Colonic mucosa (tissue), 4 donors: ENCODE measurements at places on chromosomes 16 and 17.

DNA sequence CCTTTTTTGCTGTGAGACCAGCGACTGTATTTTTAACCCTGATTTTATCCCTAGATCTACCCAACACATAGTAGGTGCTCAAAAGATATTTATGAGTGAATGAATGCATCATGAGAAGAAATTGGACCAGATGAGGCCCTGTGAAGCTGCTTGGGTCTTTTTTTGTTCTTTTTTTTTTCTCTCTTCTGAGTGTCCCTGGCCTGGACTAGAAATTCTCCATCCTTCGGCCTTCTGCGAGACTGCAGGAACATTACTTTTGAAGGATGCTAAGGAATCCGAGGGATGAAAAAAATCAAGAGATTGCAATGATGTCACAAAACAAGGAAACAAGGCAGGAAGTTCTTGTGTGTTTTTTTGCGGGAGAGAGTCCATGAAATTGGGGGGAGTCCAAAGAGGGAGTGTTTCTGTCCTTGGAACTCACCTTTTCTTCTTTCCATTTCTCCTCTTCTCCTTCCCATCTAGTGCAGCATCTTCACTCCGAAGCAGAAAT lies 560 bp upstream of the RUSF1 start:
- H3K27ac ChIP-seq = peak overlapping the region; percentile 89
- no peaks in the 10 kb centered on the region for H3K36me3 ChIP-seq
- peak overlapping the region; percentile 96 for H3K4me3 ChIP-seq
- no peak for DNase-seq

DNA sequence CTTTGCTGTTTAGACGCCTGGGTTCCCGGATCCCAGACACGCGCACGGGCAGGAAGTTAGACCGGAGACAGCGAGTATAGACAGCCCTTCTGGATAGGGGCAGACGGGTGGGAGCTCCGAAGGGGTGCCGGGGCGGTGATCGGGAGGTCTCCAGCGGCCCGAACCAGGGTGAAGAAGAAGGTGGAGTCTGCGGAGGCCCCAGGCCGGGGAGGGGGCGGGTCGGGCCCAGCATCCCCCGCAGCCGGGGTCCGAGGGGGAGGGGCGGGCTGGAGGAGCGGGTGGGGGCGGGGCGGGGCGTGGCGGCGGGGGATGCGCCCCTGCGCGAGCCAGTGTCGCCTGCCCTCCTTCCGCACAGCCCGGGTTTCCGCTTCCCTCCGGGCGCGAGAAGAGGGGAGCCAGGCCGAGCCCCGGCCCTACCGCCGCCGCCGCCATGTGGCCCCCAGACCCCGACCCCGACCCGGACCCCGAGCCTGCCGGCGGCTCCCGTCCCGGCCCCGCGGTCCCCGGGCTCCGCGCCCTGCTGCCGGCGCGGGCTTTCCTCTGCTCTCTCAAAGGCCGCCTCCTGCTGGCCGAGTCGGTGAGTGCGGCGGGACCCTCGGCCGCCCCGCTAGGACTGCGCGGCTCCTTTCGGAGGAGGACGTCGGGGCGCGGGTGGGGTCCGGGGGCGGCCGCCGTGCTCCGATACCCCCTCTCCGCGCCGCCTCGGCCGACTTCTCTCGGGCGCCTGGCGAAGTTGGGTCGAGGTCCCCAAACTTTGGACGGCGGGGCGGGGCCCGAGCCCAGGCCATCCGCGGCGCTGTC lies at the start of gene CMTM3:
CMTM3 (plus strand) TSS at position 329 of the 801 bp plus-strand sequence; CDS start at position 431, 102 bp downstream.
- H3K4me3 ChIP-seq = peak within 1 kb of the TSS; percentile 69
- DNase-seq = peak; percentile 58

- no peak overlapping the region for H3K4me3 ChIP-seq
- DNase-seq = no peak
- no peaks in the 10 kb centered on the region for H3K4me1 ChIP-seq
These were observed 560.0 kb upstream of the SALL1 start for GRCh38 chr16:51710905-51711563.

DNA sequence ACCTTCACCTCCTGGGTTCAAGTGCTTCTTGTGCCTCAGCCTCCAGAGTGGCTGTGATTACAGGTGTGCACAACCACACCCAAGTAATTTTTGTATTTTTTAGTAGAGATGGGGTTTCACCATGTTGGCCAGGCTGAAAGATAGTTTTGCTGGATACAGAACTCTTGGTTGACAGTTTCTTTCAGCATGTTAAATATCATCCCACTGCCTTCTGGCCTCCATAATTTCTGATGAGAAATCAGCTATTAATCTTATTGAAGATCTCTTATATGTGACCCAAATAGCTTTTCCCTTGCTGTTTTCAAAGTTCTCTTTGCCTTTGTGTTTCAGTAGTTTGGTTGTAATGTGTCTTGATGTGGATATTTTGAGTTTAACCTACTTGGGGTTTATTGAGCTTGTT lies 50.3 kb upstream of the BRD7 start:
- H3K4me3 ChIP-seq = no peak overlapping the region
- no peak overlapping the region for H3K27ac ChIP-seq
- no peak for DNase-seq
- no peaks in the 10 kb centered on the region for H3K27me3 ChIP-seq
- no peaks in the 10 kb centered on the region for H3K36me3 ChIP-seq
